Naive thymus-derived CD8-positive, alpha-beta T cell (primary cell): ENCODE measurements at places on chromosomes 6 and 20. TPM values are rescaled to one million over a fixed set of nuclear protein-coding genes. Genes with fewer than 3 reads are reported as not detected.

The VIP gene
- total RNA-seq = not detected

The SLC2A10 gene
- total RNA-seq = not detected

The ADGRB3 gene
- total RNA-seq = not detected

The CAGE1 gene
- total RNA-seq = 0.63 TPM

DNA sequence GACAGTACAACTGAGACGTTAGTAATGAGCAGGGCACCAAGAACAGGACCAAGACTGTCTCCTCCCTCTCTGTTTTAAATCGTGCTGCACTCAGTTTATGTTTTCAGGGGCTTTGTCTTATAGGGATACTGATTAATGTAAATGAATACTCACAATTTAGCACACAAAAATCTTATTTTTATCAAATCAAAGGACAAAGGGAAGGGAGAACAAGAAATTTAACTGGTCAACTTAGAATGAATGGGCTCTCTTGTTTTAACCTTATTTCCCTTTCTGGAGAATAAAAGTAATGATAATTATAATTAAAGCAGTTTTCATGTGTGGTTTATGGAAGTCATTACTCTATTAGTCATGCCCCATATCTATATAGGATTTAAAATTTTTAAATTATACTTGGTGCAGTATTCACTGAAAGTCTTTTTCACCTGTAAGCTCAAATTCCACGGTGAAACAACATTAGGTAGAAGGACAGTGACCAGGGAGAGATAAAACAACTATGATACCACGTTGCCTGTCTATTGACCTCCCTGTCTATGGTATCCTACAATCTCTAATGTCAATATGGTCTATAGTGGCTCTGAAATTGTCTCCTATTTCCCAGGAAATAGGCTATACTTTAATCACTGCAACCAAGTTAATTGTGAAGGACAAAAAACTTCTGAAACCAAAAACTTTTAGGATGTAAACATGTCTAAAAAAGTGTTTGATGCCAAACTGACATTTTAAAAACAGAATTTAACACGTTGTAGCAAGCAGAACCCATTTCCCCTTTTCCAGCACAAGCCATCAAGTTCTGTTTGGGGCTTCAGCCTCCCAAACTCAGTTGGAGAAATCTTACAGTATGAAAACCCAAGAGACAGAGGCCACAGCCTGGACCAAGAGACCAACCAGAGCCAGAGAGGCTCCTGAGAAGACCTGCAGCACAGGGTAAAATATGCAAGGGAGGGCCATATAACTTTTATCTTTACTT lies 15.0 kb downstream of the ELOVL5 start:
- DNase-seq = no peak
- H3K4me3 ChIP-seq = peak overlapping the region; percentile 58
- H3K36me3 ChIP-seq = no peaks in the 10 kb centered on the region
- no peaks in the 10 kb centered on the region for H3K27me3 ChIP-seq

- peaks cover 3% of the 10 kb centered on the region for H3K4me1 ChIP-seq
- no peaks in the 10 kb centered on the region for H3K36me3 ChIP-seq
- H3K27ac ChIP-seq = no peak overlapping the region
- no peaks in the 10 kb centered on the region for H3K27me3 ChIP-seq
These were observed 66.5 kb downstream of the NOX3 start for GRCh38 chr6:155389130-155389529.

- no peak for DNase-seq
- peaks cover 5% of the 10 kb centered on the region for H3K36me3 ChIP-seq
- H3K4me3 ChIP-seq = no peak overlapping the region
- H3K27me3 ChIP-seq = no peaks in the 10 kb centered on the region
- no peak overlapping the region for H3K27ac ChIP-seq
These were observed 23.9 kb upstream of the ASXL1 start for GRCh38 chr20:32333988-32334885.

- no peak within 1 kb of the TSS for H3K27ac ChIP-seq
- H3K36me3 ChIP-seq = no peaks in the 10 kb centered on the region
- H3K4me1 ChIP-seq = peaks cover 2% of the 10 kb centered on the region
- DNase-seq = no peak
- H3K4me3 ChIP-seq = no peak within 1 kb of the TSS
These were observed at the start of gene SEL1L2 for GRCh38 chr20:13990465-13990864. SEL1L2 (minus strand) TSS chr20:13990614; CDS start chr20:13990534, 80 bp downstream.

DNA sequence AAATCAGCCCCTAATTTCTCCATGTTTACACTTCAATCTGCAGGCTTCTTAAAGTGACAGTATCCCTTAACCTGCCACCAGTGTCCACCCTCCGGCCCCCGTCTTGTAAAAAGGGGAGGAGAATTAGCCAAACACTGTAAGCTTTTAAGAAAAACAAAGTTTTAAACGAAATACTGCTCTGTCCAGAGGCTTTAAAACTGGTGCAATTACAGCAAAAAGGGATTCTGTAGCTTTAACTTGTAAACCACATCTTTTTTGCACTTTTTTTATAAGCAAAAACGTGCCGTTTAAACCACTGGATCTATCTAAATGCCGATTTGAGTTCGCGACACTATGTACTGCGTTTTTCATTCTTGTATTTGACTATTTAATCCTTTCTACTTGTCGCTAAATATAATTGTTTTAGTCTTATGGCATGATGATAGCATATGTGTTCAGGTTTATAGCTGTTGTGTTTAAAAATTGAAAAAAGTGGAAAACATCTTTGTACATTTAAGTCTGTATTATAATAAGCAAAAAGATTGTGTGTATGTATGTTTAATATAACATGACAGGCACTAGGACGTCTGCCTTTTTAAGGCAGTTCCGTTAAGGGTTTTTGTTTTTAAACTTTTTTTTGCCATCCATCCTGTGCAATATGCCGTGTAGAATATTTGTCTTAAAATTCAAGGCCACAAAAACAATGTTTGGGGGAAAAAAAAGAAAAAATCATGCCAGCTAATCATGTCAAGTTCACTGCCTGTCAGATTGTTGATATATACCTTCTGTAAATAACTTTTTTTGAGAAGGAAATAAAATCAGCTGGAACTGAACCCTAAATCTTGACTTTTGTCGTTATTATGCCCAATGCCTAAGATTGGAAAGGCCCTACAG lies 4.5 kb downstream of the SOX4 start:
- peaks cover 12% of the 10 kb centered on the region for H3K4me1 ChIP-seq
- H3K4me3 ChIP-seq = peak overlapping the region; percentile 75
- no peak for DNase-seq
- H3K27me3 ChIP-seq = peaks cover 16% of the 10 kb centered on the region
- peaks cover 3% of the 10 kb centered on the region for H3K36me3 ChIP-seq
